ENCODE measurements at places on chromosomes 16 and 17.
A peak's percentile ranks its signal among the peaks of the same experiment; 100 is the strongest.

- no peak for DNase-seq
Observed at GRCh38 chr17:64016974-64017373, 3.5 kb downstream of the ICAM2 start.

DNA sequence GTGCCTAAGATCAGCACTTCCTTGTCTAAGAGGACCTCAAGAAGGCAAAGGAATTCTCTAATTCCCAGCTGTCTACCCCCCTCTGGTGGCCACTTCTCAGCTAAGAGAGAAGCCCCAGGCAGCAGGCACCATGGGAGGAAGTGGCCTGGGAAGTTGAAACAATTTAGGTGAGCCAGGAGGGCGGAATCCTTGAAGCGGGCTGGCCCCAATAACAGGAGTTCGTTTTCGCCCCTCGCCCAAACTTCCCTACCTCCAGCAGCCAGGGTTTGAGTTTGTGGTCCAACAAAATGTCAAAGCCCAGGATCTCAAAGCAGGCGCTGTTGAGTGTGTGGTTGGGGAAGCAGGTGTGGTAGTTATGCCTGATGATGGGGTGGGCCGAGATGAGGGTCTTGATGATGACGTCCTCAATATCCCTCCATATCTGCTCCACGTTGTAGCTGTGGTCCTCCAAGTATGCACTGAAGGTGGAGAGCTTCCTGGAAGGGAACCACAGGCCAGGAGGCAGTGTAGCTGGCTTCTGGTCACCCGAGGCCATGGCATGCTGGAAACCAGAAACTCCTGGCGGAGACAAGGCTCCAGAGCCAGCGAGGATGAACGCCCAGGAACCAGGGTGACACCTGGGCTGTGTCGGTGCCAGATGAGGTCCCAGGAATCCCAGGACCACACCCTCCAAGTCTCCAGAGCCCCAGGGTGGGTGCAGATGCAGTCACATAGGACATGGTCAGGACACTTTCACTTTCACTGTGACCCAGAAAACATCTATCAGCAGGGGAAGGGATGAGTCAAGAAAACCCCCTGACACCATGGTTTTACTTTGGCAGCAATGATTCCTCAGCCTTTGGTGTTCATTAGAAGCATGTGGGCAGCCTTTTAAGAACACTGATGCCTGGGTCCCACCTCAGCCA lies 25.6 kb downstream of the TTLL6 start:
- DNase-seq = peak; percentile 81

DNA sequence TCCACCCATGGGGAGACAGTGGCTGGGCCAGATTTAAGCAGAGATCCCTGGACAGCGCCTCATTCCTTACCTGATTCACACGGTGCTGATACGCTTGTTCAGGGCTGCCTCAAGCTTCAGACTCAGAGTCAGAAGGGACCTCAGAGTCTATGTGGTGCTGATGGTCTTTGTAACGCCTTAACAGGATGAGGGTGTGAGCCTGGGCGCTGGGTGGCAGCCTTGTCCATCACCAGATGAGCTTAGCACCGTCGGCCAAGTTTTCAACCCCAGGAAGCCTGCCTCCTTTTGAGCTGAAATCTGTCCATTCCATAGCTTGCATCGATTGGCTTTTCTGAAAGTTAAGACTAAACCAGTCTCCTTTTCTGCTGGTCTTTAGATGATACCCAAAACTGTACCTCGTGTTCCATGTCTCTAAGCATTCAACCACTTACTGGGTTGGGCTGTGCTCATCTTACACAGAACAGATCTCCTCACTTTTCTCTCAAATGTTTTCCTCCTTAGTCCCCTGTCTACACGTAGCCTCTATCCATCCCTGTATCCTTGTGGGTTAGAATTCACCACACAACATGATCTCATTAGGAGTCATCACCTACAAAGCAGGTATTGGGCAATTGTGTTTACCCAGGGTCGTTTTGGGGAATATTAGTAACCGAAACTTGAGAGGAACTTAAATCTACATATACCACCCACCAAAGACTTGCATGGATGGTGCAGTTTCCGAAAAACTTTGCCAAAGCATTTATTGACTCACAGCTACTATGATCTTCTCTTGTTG lies 573.4 kb downstream of the CDH13 start:
- DNase-seq = no peak

- no peak for DNase-seq
Observed at GRCh38 chr16:84518804-84519341, 14.4 kb upstream of the MEAK7 start.

DNA sequence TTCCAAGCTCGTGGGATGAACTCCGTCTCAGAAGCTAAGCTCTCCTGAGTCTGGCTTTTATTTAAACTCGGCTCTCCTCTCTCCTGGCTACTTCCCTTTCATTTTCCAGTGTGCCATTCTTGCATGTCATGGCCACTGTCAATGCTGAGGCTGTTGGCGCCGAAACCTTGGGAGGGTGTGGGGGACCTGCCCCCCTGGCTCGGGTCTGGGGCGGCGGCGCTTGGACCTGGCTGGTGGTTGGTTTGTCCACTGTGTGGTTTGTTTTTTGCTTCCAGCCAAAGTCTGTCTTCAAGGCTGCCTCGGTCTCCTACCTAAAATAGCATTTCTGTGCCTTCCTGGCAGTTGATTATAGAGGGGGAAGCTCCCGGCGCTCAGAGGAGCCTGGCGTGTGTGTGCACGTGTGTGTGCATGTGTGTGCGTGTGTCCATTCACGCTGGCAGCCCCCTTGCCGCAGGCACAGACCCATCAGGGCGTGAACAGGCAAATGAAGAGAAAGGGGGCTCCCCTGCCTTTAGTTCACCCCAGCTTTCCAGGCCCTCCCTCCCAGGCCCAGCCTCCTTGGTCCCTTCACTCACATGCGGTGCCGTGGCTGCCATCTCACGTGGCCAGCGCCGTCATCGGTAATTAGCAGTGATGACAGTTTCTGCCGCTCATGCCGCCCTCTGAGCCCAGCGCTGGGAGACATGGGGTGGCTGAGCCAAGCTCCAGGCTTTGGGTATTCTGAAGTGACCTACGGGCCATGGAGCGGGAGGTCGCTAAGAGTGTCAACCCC lies 179.9 kb downstream of the SEC14L1 start:
- peak; percentile 72 for DNase-seq

Measured in fibroblast of skin of back (primary cell).